ENCODE measurements at places on chromosomes 6 and 20. TPM values are rescaled to one million over a fixed set of nuclear protein-coding genes. Genes with fewer than 3 reads are reported as not detected.

- H3K36me3 ChIP-seq: no peaks in the 10 kb centered on the region
- H3K4me1 ChIP-seq: no peaks in the 10 kb centered on the region
- H3K27ac ChIP-seq: no peak overlapping the region
- no peaks in the 10 kb centered on the region for H3K27me3 ChIP-seq
These were observed 399.5 kb downstream of the PHF3 start for GRCh38 chr6:64034910-64035655.

- H3K36me3 ChIP-seq: no peaks in the 10 kb centered on the region
- no peak overlapping the region for H3K4me3 ChIP-seq
- H3K4me1 ChIP-seq: no peaks in the 10 kb centered on the region
- no peak for DNase-seq
- no peaks in the 10 kb centered on the region for H3K27me3 ChIP-seq
These were observed 83.8 kb upstream of the SASH1 start for GRCh38 chr6:148258868-148259267.

Gene OR2B6
- total RNA-seq: not detected

Gene FOXC1
- total RNA-seq: 3.4 TPM

GRCh38 chr20:57181639-57182038 lies 84.8 kb downstream of the BMP7 start:
- no peaks in the 10 kb centered on the region for H3K36me3 ChIP-seq
- no peaks in the 10 kb centered on the region for H3K4me1 ChIP-seq
- H3K27me3 ChIP-seq: peaks cover 41% of the 10 kb centered on the region
- H3K27ac ChIP-seq: no peak overlapping the region
- no peak overlapping the region for H3K4me3 ChIP-seq
- DNase-seq: no peak

Gene HLA-DOA
- total RNA-seq: 20.6 TPM

DNA sequence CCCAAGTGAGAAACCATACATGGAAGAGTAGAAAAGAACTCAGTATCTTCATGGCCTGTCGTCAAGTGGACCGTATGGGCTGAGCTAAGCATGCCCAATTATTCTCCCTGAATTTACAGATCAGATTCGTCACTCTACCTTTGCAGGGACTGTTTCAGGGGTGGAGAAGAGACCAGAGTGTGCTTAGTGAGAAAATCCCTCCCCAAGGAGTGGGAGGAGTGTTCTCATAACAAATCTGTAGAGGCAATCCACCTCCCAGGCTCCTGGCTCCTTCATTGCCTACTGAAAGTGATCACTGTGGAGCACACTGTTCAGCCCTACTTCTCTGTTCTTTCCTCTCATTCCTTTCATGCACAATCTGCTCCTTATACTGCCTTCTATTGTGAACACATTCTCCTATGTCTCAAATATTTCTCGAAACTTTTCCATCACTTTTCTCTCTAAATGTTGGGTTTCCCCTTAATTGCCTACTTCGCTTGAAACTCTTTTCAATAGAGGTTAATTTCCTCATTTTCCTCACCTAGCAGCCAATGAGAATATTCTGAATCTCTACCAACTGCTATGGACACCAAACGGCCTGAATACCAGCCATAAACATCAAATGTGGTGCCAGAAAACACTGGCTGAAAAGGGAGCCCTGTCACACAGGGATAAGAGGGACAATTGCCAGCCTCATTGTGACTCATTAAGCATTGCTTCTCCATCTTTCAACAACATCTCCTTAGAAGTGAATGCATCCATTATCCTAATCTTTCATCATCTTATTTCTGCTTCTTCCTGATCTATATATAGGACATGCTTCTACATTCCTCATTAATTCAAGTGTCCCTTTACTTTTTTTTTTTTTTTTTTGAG lies 398.3 kb downstream of the UTRN start:
- H3K4me3 ChIP-seq: no peak overlapping the region
- DNase-seq: no peak
- H3K27ac ChIP-seq: no peak overlapping the region
- no peaks in the 10 kb centered on the region for H3K27me3 ChIP-seq
- H3K4me1 ChIP-seq: peaks cover 8% of the 10 kb centered on the region

DNA sequence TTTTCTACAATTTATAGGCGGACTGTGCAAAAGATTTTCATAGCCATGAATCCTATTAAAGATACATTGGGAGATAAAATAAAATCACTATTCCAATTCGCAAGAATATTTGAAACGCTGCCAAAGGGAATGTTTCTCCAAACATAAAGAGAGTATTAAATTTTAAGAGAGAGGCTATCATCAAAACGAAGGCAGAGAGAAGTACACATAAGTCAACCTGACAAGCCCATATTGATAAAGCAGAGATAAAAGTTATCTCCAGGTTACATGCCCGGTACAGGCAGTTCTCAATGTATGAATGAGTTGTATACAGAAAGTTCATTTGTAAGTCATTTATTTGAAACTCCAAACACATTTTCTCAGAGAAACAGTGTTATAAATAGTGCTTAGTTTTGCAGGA lies 193.1 kb downstream of the ATXN1 start:
- no peak overlapping the region for H3K4me3 ChIP-seq
- no peaks in the 10 kb centered on the region for H3K36me3 ChIP-seq
- no peaks in the 10 kb centered on the region for H3K27me3 ChIP-seq
- no peak for DNase-seq

- no peaks in the 10 kb centered on the region for H3K4me1 ChIP-seq
- no peak for DNase-seq
- H3K27me3 ChIP-seq: no peaks in the 10 kb centered on the region
- H3K4me3 ChIP-seq: no peak overlapping the region
- H3K36me3 ChIP-seq: no peaks in the 10 kb centered on the region
These were observed 1152.0 kb downstream of the HACE1 start for GRCh38 chr6:103707596-103708325.

DNA sequence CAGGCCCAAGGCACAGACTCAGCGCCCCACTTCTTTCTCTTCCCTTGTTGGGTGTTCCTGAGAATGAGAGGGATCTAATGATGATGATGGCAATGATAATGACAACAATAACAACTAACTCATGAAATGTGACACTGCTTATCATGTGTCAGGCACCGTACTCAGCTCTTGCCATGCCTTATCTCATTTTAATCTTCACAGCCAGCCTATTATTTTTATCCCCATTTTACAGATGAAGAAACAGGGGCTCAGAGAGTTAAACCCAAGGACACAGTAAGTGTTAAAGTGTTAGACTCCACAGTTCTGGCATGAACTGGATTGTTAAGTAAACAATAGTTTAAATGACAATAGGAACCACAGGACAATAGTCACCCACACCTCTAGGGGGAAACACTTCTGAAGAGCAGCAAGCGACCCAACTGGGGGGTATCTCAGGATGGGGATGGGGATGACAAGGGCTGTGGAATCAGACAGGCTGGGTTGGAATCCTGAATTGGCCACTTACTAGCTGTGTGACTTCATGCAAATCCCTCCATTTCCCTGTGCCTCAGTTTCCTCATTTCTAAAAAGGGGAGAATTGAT lies 12.5 kb downstream of the RSPH9 start:
- H3K4me1 ChIP-seq: no peaks in the 10 kb centered on the region
- H3K27ac ChIP-seq: no peak overlapping the region
- H3K27me3 ChIP-seq: no peaks in the 10 kb centered on the region

Gene ATP6V1G2
- total RNA-seq: 1.0 TPM

DNA sequence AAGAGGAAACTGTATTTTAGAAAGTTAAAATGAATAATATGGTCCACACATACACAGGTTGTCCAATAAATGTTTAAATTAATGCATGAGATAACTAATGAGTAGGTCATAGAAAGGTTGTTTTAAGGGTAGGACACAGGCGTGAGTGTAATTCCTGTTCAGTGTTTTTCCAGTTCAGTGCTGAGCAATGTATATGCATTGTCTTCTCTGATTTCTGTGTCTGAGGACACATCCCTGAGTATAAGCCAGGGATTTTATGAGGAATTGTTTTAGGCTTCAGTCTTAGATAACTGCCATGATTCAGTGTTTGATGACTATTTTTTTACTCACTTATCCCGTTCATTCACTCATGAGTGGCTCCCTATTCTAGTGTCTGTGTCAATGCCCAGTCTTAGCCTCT lies 298.5 kb upstream of the TBX18 start:
- H3K27me3 ChIP-seq: no peaks in the 10 kb centered on the region
- no peak overlapping the region for H3K4me3 ChIP-seq
- H3K4me1 ChIP-seq: no peaks in the 10 kb centered on the region
- DNase-seq: no peak
- no peak overlapping the region for H3K27ac ChIP-seq
- H3K36me3 ChIP-seq: no peaks in the 10 kb centered on the region

DNA sequence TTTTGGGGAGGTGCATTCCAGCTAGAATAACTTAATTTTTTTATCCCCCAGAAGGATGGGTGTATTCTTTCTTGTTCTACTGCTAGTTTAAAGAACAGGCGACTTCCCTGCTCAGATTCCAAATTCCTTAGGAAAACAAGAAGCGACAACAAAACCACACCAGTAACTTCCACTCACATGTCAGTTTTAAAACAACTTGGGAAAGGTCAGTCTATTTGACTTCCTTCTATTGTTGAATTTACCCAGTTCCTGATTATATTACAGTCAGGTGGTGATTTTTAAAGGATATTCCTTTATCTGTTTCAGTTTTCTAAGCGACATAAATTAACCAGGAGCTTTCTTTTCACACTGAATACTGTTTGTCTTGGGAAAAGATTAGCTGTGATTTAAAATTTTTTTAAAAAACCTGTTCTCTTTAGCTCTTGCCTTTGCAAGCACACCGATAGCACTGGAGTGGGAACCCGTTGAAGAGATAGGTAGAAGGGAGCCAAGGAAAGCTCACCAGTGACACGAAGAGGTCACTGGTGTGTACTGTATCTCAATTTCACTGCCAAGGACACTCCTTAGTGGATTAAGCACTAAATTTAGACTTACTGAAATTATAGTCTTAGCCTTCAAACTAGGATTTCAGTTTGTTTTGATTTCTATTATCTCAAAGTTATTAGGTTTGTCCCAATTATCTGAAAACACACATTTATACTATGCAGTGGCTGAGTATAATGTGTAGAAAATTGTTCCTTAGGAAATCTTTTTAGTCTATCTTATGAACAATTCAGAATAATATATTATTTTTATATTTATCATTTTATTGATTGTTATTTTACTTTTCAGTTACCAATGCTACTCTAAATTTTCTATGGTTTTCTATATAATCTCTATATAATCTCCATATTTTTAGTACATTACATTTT lies 22.3 kb downstream of the MARCKS start:
- H3K4me3 ChIP-seq: no peak overlapping the region
- peak; percentile 82 for DNase-seq
- no peaks in the 10 kb centered on the region for H3K27me3 ChIP-seq
- no peaks in the 10 kb centered on the region for H3K36me3 ChIP-seq
